ENCODE measurements at places on chromosomes 11 and 22.

DNA sequence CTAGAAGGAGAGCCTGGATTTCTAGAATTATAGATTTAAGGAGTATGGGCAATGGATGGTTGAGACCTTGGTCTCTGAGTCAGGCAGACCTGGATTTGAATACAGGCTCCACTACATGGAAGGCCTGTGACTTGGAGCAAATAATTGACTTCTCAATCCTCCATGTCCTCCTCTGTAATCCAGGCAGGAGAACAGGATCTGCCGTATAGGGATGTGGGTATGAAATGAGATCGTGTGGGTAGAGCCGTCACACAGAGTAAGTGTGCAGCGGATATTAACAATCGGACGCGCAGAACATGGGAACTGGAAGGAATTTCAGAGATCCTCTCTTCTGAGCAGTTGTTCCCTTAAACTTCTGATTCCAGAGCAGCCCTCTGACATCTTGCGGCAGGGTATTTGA, 11.5 kb upstream of the TMPRSS13 start:
- DNase-seq = no peak

DNA sequence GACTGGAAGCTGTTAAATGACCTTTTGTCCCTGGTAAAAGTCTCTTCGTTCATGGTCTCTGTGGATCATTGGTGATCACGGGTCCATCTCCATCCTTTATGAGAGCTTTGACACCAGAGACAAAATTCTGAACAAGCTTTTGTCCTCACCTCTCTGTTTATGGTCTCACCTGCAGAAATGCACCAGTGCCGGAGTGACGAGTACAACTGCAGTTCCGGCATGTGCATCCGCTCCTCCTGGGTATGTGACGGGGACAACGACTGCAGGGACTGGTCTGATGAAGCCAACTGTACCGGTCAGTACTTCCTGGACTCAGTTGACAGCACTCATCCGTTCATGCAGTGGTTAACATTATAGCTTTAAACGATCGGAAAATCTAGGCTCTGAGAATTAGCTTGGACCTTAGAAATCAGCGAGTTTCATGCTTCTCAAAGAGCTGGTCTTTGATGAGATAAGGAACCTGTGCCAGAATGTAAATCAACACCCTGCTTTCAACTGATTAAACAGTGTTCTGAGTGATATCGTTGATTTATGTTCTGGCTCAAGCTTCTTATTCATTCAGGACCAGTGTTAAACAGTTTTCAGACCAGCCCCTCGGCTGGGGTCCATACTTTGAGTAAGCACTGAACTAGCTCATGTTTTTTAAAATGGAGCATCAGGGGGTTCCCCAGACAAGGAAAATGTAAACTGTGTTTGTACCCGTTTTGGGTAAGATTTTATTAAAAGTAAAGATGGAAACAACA, 124.5 kb upstream of the SORL1-AS1 start:
- no peak for DNase-seq

DNA sequence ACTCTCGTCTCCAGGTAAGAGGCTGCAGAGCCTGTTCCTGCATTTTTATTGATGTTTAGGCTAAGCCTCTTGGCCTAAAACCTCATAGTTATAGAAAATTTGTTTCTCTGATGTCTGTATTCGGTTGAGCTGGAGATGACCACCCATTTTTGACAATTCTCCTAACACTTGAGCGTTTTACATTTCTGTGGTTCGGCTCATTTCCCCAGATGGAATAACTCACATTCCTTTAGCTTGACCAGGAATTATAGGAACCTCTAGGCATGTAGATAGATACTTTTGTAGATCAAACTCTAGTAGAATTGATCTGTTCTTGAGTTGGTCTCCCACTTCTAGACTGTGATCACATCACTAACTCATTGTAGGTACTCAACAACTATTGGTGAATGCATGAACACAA, 172.6 kb upstream of the CADM1 start:
- no peak for DNase-seq

DNA sequence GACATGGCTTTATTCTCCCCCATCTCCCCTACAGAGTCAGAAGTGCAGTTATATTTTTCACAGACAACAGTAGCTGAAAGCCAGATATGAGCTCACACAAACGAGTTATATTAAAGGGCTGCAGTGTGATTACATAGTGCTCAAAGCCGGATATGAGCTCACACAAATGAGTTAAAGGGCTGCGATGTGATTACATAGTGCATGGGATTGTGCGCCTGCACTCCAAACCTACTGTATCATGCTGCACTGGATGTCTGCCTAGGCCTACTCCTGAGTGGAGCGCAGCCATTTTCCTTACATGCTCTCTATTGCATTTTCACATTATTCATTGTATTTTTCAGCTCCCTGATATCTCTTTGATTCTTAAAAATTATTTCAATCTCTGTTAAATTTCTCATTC, 414.6 kb upstream of the LARGE1 start:
- DNase-seq = no peak

DNA sequence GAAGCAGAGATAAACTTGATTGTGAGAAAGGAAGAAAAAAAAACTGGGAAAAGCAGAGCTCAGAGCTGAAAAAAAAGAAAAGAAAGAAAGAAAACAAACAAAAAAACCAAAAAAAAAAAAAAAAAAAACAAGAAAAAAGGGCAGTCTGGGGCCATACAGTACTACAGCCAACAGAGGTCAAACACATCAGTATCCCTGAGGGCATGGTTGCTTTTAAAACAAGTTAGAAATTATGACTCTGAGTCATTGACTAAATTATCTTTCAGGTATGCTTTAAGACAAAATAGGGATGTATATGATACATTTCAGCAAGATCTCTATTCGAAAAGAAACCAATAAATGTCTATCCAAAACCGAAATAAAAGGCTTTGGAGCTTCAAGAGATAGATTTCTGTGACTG, 37.1 kb upstream of the TLCD5 start:
- DNase-seq = no peak

- DNase-seq = no peak
Observed at GRCh38 chr11:61028135-61028729, 56.8 kb downstream of the CD6 start.

GRCh38 chr11:100151944-100152343, 535.1 kb upstream of the ARHGAP42 start:
- no peak for DNase-seq

DNA sequence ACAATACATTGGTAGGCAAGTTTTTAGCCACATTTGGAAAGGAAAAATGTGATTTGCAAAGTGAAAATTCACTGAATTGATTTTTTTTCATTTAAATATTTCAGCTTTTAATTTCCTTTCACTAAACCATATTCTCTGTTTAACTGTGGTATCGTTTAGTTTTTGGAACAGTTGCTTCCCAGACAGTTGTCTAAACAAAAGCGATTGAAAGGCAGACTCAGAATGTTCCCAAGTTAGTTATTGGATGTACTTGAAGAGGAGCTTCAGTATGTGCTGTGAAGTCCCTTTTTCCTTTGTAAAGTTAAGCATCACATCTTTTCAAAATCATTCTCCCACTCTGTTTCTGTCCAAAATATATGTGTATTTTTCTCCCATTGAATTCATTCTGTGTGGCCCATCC, 623.4 kb upstream of the LUZP2 start:
- no peak for DNase-seq

- DNase-seq = no peak
Observed at GRCh38 chr11:61472282-61472681, 36.3 kb upstream of the LRRC10B start.

DNA sequence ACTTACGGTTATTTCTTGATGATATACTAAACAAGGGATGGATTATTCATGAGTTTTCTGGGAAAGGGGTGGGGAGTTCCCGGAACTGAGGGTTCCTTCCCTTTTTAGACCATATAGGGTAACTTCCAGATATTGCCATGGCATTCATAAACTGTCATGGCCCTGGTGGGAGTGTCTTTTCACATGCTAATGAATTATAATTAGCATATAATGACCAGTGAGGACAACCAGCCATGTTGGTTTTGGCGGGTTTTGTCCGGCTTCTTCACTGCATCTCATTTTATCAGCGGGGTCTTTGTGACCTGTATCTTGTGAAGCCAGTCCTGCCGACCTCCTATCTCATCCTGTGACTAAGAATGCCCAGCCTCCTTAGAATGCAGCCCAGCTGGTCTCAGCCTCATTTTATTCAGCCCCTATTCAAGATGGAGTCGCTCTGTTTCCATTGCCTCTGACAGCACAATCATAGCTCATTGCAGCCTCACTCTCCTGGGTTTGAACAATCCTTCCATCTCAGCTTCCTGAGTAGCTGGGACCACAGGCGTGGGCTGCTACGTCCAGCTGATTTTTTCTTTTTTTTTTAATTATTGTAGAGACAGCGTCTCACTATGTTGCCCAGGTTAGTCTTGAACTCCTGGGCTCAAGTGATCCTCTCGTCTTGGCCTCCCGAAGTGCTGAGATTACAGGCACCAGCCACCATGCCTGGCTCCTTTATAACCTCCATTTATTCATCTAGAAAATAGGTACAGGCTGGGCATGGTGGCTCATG, 52.6 kb upstream of the EMID1 start:
- DNase-seq = no peak

- DNase-seq = no peak
Observed at GRCh38 chr11:36317992-36318391, 21.9 kb downstream of the PRR5L start.

DNA sequence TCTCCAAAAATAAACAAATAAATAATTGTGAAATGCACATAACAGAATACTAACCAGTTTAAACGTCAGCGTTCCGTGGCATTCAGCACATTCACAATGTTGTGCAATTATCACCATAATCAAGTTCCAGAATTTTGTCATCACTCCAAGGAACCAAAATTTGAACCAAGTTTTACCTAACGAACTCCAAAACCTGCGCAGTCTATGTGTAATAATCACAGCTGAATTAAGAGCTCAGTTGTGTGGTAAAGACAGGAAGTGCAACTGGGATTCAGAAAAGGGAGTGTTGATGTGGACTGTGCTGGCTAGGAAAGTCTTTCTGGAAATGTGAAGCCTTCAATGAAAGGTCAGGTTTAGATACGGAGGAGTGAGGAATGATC, 5.4 kb upstream of the MCAM start:
- no peak for DNase-seq

DNA sequence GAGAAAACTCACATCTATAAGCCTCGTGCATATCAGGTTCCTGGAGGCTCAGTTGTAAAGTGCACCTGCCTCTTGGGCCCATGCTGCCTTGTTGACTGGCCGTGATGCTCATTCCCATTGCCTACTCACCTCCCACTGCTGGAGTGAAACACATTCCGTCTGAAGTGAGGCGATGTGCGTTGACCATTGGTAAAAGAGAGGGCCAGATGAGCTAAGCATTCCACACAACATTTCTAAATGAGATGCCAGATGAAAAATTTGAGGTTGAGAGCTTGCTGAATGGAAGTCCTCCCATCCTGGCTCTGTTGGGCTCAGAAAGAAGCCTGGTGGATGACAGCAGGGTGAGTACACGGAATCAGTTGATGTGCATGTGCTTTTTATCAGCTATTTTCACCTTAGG, 8.6 kb upstream of the ADAMTS15 start:
- no peak for DNase-seq

- DNase-seq = no peak
Observed at GRCh38 chr11:126109941-126110731, 47.5 kb upstream of the CDON start.

DNA sequence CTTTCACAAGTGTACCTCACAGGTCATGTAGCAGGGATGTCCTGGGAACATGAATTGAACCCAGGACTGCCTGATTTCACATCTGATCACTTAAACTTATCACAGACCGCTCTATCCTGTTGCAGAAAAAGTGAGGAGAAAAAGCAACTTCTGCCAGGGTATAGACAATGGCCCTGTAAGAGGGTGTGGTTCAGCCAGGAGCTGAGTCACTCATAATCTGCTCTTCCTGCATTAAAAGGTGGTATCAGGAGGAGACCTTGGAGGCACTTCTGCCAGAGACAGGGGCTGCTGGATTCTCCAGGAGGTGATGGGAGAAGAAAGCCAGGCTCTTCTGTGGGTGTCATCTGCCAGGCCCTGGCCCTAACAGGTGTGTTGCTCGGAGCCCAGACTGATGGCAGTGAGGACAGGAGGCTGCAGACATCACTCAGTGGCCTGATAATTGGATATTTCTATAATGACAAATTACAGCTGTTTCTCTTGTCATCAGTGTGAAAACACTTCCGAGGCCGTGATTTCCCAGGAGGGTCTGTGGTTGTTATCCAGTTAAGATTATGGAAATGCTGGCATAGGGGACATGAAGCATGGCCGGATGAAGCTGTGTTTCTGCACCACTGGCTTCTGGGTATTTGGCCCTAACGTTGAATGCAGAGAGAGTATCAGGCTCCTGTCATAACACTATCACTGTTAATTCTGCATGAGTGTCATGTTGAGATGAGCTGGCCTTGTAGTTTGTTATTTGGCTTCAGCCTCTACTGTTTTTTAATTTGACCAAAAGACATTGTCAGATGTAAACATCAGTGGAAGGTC, 125.1 kb upstream of the ZBED5 start:
- DNase-seq = no peak

All from NCI-H774 (cell line).